Stimulated activated CD8-positive, alpha-beta memory T cell treated with anti-CD3 and anti-CD28 coated beads, Interleukin-4, amount 100 ng/mL, for 1 hour (primary cell): ENCODE measurements at places on chromosomes 11 and 22.

GRCh38 chr22:40694411-40694810 is 15.1 kb downstream of the MCHR1 start:
- no peak for DNase-seq

DNA sequence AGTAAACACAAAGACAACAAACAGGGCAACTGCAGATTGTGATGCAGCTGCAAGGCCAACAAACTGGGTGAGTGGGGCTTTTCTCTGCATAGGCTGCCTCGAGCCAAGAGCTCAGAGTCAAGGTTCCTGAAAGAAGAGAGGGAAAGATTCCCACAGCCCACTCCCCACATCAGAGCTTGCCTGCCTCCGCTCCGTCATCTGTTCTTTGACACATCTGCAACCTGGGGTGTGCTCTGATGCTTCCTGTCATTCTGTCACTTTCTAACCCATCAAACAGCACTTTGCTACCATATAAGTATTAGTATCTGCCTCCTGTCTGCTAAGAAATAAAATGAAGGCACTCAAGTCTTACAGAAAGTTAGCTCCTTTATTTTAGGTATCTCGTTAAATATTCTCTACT is 46.9 kb downstream of the C22orf31 start:
- no peak for DNase-seq

- no peak for DNase-seq
These were observed 887 bp downstream of the IRF7 start for GRCh38 chr11:614623-615503.

DNA sequence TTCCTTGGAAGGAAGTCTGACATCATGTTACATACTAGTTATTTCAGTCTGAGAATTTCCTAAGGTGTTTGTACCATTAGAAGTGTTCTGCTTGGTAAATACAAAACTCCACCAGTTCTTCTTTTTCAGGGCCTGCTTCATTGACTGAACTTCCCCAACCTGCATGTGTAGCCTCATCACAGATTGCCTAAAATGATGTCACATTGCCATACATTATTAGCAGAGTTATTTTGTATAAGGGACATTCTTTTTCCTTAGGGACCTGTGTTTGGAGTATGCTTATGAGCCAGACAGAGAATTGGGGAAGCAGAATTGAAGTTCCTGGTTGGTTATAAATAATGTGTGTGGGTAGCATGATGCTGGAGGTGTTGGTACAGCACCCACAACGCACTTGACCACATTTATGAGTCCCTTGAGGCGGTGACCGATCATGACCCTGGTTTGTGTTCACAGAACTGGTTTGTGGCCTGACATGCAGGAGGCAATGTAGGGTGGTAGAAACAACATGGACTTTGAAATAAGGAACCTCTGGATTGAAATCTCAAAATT is 16.4 kb upstream of the MMP7 start:
- no peak for DNase-seq

DNA sequence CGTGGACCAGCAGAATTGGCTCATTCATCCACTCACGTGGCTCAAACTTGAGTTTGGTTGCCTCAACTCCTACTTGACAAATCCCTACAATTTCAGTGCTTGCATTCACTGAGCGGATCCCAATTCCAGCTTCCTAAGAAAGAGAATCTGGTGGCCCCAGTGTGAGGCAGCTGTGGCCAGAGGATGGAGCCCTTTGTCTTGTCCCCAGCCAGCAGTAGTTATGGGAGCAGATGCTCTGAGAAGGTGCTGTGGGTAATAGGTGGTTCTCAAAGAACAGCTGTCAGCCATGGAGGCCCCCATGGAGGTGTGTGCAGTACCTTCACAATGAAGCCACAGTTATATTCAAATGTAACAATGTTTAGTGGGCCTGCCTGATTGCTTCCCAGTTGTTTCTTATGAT is 39.3 kb downstream of the KREMEN1 start:
- no peak for DNase-seq

GRCh38 chr22:17112491-17113042 is 8.6 kb downstream of the TMEM121B start:
- DNase-seq, result no peak

- DNase-seq, result no peak
These were observed 39.9 kb downstream of the PPP2R1B start for GRCh38 chr11:111726301-111726713.

- DNase-seq, result no peak
These were observed 465.2 kb downstream of the MIAT start for GRCh38 chr22:27122574-27122973.

DNA sequence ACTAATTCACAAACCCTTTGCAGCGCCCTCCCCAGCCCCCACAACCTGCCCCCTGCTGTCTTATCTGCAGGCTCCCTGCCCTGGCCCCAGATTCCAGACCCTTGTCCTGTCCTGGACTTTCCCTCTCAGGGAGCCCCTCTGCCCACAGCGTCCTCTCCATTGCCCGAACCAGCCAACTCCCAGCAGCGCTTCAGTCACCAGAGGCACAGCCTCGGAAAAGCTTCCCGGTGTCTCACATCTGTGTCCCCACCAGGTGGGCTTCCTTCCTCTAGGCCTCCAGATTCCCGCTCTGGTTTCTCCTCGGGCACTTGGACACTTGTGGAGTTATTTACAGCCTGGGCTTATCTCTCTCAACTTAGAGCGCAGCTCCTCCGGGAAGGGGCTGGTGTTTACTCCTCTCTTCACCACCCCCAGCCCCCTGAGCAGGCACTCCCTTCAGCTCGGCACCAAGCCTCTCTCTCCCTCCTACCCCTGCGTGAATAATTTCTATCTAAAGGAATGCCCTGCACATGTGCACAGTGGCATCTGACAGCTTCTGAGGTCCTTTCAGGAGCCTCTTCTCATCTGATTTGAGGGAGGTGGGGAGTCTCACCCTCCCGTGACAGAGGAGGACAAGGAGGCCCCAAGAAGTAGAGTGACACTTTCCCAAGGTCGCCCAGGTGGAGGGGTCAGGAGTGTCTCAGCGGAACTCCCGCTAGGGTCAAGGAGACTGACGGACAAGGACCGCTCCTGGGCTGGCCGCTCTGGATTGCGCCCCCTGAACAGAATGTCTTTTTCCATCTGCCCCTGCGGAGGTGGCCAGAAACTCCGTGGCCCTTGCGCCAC is 838 bp downstream of the WNT11 start:
- no peak for DNase-seq

GRCh38 chr11:121368364-121369240 is 76.0 kb downstream of the SC5D start:
- no peak for DNase-seq

DNA sequence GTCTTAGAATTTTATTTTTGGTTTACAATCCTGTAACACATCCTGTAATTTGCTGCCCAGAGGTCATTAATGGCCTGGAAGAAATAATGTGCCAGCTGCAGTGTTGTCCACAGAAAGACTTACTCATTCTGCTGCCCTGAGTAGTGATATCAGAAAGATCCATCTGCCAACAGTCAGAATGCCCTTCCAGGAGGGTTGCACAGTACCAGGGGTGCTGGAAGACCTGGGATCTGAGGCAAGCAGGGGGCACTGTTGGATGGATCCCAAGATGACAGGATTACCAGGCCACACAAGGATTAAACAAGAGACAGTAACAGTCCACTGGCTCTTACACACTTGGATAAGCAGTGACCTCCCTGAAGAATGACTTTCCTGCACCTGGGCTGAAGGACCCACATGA is 93.8 kb upstream of the TOP3B start:
- DNase-seq, result no peak

DNA sequence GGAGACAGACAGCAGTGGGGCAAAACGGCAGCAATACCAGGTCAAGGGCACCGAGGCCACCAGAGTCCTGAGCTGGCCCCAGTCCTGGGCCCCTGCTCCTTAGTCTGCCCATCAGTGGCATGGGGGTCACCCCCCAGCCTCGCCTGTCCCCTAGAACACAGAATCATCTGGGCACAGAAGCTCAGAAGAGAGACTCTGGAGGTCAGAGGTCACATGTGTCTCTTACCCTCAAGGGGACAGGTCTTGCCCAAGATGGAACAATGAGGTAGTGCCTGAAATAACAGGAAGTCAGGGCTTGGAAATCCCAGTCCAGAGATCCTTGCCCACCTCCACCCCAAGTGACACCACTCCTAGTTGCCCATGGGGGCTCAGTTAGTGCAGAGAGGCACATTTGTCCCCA is 20.6 kb downstream of the PDE2A start:
- no peak for DNase-seq

DNA sequence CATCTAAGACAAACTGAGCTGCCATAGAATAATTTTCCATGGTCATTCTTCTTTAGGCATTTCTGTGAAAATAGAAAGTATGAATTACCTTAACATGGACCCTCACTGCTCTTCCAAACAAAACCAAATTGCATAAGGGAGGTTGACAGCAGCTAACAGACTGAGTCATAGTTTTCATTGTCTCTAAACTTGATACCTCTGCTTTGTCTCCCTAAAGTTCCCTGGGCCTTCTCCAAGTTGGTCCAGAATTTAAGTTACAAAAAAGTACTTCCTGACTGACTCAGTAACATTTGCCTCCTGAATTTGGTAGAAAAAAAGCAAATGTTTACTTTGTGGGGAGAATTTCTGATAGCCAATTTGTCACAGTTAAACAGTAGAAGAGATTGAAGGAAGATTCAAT is 3.0 kb downstream of the OR8D1 start:
- DNase-seq, result no peak

DNA sequence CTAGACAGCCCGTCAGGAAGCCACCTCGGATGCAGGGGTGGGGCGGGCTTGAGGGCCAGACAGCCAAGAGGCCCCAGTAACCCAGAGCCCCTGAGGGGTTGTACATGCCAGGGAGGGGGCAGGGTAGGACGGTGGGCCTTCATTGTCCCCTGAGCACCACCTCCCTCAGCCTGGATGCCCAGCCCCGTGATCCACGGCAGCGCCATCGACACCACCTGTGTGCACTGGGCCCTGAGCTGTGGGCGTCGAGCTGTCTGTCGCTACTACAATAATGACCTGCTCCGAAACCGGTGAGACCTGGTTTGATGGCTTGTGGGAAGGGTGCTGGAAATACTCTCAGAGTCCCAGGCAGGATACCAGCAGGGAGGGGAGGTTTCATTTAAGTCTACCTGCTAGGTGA is 37.4 kb upstream of the TPBGL start:
- no peak for DNase-seq

DNA sequence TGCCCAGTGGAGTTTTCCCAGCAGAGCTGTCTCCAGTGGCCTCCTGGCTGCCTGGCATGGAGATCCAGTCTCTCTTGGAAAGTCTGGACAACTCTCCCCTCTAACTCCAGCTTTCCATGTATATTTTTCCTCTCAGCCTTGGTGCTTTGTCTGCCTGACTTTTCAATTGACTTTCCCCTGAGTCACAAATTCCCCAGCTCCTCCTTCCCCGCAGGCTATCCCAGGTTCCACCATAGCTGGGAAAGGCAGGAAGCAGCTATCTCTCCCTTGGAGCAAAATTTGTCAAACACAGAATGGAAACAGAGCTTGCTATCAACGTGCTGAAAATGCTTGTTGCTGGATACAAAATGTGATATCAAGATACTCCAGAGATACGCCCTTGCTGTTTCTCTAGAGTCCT is 384.8 kb downstream of the TMEM135 start:
- no peak for DNase-seq

DNA sequence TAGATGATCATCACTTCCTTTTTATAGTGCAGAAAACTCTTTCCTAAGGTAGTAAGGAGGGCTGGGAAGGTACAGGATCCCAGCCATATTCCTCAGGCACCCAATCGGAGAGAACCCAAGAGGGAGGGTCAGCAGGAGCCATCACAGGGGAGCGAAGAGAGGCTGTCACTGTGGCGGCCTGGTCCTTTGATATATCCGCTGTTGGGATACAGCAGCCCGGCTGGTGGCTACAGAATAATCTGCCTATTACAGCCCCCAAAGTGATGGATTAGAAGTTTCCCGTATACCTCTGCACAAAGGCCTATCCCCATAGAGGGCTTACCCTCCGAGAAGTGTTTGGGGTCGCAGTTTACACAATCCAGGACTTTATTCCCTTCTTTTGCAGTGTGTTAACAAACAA is 48.5 kb downstream of the OR4D9 start:
- no peak for DNase-seq

- no peak for DNase-seq
These were observed 5.5 kb downstream of the C11orf24 start for GRCh38 chr11:68266121-68266891.

DNA sequence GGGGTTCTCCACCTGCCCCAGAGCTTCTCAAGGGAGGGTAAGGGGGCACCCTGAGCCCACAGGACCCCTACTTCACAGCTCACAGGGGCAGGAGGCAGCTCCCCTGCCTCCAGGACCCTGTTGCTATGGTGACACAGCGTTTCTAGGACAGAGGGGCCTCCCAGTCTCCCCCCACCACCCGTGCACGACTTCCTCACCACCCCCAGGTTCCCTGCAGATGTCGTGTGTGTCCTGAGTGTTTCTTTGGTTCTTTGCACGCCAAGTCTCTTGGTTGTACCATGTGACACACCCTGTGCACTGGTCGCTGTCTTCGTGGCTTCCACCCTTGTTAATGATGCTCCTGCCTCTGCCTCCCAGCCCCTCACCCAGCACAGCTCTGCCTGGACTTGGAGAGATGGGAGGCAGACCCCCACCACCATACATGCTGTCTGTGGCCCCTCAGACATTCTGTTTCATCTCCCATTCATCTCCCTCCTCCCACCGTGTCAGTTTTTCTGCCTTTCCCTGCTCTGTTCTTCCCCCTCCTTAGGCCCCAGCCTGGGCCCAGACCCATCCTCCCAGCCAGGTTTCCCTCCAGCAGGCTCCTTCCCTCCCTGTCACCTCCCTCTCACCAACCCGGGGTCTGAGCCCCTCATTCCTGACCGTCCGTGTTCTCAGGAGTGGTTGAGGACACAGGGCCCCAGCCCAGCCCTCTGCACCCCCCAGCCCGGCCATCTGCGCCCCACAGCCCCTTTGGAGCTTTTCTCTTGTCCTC is 24.5 kb upstream of the RAB1B start:
- DNase-seq, result no peak

DNA sequence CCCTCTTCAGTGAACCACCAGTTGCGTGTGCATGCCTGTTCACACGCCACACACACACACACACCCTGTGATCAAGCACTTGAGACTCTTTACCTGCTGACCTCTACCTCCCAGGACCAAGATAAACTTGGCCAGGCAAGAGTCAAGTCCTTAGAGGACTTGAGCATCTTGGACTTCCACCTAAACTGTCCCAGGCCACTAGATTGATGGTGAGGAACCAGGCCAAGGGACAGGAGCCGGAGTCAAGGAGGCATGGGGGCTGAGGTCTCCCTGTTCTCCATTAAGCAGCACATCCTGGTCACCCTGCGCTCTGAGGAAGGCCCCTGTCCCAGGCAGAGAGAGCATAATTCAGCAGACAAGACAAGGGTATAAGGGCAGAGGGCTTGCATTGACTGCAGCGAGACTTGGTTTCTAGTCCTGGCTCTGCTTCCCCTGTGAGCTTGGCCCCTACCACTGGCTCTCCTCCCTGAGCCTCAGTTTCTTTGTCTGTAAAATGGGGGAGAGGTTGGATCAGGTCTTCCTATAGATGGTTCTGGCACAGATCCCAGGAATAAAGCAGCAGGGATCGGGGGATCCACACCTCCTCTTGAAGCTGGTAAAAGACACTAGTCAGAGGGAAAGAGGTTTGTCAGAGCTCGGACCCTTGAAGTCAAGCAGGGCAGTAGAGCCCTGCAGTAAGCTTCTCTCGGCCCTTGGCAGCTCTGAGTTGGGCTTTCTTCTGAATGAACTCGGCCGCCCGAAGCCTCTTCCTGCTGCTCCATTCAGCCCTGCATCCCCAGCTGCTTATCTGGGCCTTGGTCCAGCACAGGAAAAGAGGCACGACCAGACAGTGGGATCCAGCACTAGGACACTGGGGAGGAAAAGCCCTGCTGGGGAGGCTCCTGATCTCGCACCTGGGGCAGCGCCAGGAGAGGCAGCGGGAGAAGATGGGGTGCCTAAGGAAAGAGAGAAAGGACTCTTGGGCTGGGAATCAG is 2.0 kb downstream of the CREB3L1 start:
- no peak for DNase-seq
